ENCODE measurements at places on chromosomes 6 and 20.

DNA sequence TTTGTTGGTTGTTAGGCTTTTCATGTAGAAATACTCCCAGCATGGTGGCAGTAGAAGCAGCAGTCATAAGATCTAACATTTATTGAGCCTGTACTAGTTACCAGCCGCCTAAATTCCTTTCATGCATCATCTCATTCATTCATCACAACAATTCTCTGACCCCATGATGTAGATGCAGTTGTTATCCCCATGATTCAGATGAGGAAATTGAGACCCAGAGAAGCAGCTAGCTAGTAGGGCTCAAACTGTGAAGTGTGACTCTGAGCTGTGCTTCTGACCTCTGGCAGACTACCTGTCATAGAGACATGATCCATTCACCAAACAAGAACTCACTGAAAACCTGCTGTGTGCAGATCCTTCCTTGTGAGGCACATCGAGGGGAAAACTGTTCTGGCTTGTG is 16.9 kb downstream of the RREB1 start:
- DNase-seq, result no peak

DNA sequence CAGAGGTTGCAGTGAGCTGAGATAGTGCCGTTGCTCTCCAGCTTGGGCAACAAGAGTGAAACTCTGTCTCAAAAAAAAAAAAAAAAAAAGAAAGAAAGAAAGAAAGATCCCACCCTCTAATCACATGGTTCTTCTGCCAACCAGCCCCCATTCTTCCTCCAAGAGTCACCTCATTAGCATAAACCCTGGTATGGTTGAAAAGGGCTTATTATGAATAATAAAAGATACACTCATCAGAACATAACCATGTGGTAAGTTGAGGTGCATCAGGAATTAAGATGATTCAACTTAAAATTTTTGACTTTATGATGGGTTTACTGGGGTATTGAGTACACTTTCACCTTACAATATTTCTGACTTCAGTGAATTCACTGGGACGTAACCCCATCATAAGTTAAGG is 793 bp upstream of the TRIM40 start:
- DNase-seq, result no peak

- DNase-seq, result no peak
These were observed 5.6 kb upstream of the HECA start for GRCh38 chr6:139129284-139129683.

- DNase-seq, result no peak
These were observed 155.5 kb upstream of the SLC24A3 start for GRCh38 chr20:19056909-19057308.

DNA sequence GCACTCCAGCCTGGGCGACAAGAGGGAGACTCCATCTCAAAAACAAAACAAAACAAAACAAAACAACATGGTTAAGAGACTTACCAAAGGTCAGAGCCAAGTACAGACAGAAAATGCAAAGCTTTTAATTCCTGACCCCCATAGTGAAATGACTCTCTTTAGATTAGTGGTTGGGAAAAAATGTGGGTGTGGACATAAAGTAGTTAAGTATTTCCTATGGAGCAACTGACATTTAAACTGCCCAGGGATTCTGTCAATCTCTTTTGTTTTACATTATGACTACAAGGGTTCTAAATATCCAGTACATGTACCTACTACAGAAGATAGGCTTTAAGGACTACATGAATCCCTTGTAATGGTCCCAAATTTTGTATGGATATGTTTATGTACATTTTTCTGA is 75.1 kb downstream of the IRAK1BP1 start:
- no peak for DNase-seq

- DNase-seq, result no peak
These were observed 123.4 kb downstream of the TASP1 start for GRCh38 chr20:13515291-13515690.

- DNase-seq, result no peak
These were observed 10.9 kb upstream of the MAS1 start for GRCh38 chr6:159879856-159880255.

- DNase-seq, result no peak
These were observed 1.7 kb upstream of the ULBP2 start for GRCh38 chr6:149939909-149940671.

GRCh38 chr6:36245572-36246061 is 24.2 kb upstream of the PNPLA1 start:
- DNase-seq, result no peak

GRCh38 chr20:23366384-23366783 is 4.4 kb downstream of the GZF1 start:
- no peak for DNase-seq

DNA sequence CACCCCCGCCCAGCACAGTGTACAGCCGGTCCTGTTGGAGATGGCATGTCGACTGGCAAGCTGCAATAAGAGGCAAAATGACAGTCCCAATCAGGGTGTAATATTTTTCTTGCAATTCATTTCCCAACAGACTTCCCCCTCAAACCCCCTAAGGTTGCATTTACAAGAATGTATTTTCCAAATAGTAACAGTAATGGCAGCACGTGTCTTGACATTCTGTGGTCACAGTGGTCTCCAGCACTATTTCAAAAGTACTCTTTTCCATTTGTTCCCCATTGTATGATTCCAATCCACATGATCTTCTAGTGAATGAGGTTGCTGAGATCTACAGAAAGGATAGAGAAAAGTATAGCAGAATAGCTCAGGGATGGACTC is 97.8 kb upstream of the CARMIL1 start:
- no peak for DNase-seq

GRCh38 chr6:170039156-170040114 is 251.4 kb downstream of the DLL1 start:
- DNase-seq, result no peak

DNA sequence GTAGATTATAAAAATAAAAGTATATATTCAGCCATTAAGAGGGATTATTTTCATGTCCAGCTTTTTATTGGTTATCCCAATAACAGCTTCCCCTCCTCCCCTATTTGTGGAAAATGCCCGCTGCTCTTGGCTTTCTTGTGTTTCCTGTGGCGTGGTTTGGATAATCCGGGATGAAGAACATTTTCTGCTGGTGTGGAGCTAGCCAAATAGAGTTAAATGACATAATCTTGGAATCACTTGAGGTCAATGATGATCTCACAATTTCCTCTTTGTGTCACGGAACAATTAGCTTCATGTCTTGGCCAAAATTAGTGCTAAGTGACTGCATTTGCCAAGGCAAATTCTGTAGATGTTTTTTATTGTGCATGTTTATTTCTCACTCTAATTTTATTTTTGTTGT is 394.0 kb downstream of the LAMA2 start:
- no peak for DNase-seq

- DNase-seq, result no peak
These were observed 8.4 kb upstream of the ABHD12 start for GRCh38 chr20:25399037-25399430.

DNA sequence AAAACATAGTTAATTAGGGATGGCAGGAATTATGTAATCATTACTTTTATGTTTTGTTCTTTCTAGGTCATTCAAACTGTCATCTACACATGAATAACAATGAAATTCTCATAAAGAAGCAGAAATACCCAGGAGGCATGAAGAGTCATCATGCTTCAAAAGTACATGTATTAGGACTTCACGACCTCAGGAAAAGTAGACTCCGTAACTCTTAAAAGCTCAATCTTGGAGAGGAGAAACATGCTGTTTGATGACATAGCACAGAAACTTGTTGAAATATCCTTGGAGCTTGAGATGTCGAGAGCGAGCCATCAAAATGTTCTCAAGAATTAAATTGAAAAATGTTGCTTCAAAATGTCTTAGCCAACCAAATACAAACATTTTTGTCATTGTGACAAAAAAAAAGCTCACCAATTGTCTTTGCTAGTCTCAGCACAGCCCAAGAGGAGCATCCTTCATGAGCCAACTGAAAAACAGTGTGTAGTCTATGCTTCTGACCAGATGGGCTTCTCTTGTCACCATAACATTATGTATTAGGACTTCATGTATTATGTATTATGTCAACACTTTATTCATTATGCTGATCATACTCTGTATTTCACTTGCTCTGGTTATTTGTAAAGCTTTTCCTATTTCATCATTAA is 28.2 kb upstream of the ANKEF1 start:
- no peak for DNase-seq

DNA sequence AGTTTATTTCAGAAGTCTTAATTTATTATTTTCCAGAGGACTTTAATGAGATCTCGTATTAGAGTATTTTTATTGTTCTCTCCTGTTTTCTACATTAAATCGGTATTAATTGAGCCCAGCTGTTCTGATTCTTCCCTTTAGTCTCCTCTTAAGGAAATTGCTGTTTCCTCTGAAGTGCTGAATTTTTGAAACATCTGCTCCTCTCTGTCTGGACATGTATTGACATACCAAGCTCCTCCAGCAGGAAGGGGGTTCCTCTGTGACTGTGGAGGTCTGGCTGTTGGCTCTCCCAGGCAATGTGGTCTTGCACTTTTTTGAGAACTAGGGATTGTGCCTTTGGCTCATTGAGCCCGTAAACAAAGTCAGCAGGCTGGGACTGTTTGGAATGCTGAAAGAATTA is 74.9 kb downstream of the MAP3K4 start:
- no peak for DNase-seq
